ENCODE measurements at places on chromosomes 16 and 17.

DNA sequence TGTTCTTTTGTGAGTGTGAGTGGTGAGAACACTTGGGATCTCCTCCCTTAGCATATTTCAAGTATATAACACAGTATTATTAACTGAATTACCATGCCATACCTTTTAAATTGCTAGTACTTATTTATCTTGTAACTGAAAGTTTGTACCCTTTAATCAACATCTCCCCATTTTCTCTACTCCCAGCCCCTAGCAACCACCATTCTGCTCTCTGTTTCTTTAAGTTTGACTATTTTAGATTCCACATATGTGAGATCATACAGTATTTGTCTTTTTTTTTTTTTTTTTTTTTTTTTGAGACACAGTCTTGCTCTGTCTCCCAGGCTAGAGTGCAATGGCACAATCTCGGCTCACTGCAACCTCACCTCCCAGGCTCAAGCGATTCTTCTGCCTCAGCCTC is 117.6 kb upstream of the CACNG3 start:
- no peak for DNase-seq

GRCh38 chr16:48053418-48053745 is 102.4 kb downstream of the ABCC12 start:
- no peak for DNase-seq

GRCh38 chr17:42618442-42619150 is 9.1 kb downstream of the TUBG1 start:
- no peak for DNase-seq

GRCh38 chr16:1654505-1655268 is 23.4 kb upstream of the JPT2 start:
- no peak for DNase-seq

GRCh38 chr16:68892898-68893297 is 49.6 kb downstream of the TANGO6 start:
- no peak for DNase-seq

DNA sequence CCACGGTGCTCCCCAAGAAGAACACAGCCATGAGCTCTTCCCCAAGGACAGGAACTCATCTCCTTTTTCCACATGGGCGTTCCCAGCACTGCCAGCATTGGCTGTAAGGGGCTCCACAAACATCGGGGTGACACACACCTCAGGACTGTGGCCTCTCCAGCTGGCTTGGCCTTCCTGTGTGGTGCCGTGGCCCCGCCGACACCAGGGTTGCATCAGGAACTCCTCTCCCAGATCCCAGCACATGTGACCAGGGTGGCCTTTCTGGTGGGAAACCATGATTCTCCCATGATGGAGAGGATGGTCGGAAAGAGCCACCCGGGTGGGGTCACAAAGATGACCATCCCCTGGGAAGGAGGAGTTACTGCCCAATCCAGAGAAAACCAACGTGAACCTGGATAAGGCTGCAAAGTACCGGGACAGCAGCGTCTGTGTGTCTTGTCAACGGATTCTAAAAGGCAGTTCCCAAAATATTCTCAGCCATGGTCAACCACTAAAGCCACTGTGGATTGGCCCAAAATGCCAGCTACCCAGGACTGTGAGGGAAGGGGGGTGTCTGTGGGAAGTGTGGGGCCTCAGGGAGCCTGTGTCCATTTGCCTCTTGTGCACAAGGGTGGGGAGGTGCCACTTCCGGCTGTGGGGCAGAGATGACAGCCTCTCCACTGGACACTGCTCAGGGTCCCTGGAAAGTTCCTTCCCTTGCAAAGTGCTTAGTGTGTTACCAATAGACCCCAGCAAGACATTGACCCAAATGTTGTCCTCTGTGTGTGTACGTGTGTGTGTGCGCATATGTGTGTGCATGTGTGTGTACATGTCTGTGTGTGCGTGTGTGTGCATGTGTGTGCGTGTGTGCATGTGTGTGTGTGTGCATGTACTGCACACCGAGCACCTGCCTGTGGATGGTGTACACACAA is 78.0 kb upstream of the CBX4 start:
- no peak for DNase-seq

DNA sequence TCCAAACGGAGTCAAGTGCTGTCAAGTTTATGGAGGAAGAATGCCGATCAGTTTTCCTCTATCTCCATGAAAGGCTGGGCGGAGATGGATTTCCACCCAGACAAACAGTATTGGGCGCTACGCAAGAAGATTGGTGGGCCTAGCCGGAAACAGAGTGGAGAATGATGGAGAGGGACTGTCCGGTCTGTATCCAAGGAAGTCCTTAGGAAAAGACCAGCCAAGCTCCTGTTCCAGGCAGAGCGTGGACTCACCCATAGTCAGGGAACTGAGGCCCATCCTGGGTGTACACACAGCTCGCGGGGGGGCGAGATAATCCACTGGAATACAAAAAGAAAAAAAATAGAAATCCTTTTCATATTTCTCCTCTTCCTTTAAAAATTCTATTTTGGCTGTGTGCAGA is 1.5 kb upstream of the ABCC12 start:
- no peak for DNase-seq

- DNase-seq, result no peak
Measured at GRCh38 chr17:74733365-74734122, 3.5 kb upstream of the RAB37 start.

DNA sequence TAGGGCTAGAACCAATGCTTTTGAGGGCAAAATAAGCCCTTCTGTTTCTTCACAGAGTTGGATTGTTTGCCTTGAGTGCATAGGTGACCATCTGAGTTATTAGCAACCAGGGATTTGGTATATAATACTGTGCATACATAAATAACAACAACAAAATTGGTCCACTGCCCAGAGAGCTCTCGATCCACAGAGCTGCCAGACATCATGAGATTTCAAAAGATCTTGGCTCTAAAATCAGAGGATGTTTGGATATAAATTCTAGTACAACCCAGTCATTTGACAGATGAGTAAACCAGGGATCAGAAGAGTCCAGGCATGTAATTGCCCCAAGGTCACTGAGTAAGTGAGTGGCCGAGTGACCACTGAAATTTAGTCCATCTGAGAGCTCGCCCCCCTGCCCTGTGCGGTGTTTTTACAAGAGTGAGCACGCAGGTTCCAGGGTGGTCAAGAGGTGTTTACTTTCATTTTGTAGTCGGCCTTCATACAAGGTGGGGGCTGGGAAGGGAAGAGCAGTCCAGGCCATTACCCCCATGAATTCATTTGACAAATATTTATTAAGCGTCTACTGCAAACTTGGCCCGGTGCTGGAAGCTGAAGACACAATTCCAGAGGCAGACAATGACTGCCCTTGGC is 1.8 kb upstream of the MT2A start:
- no peak for DNase-seq

GRCh38 chr17:50161023-50161910 is 4.5 kb upstream of the SGCA start:
- peak; percentile 98 for DNase-seq
